ENCODE measurements at places on chromosomes 2 and 18. TPM values are rescaled to one million over a fixed set of nuclear protein-coding genes. Genes with fewer than 3 reads are reported as not detected.

DNA sequence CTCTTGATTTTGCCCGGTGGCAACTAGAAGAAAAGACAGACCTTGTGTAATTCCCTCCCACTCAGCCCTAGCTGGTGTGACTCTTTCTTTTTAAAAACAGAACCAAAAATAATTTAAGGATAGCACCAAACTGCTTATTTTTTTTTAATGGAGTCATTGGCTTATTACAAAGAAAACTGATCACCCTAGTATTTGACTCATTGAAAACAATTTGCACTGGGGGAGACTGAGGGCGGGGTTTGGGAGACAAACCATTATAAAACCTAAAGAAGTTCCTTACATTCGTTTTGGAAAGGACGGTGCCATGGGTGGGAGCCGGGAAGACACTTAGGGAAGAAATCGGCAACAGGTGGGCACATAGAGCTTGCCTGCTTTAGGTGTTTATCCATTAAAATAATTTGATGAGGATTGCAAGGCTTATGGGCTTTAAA is 2.5 kb downstream of the PAX3 start:
- peaks cover 3% of the 10 kb centered on the region for H3K36me3 ChIP-seq
- peaks cover 15% of the 10 kb centered on the region for H3K4me1 ChIP-seq
- H3K27me3 ChIP-seq, result peaks cover 96% of the 10 kb centered on the region
- DNase-seq, result no peak

DNA sequence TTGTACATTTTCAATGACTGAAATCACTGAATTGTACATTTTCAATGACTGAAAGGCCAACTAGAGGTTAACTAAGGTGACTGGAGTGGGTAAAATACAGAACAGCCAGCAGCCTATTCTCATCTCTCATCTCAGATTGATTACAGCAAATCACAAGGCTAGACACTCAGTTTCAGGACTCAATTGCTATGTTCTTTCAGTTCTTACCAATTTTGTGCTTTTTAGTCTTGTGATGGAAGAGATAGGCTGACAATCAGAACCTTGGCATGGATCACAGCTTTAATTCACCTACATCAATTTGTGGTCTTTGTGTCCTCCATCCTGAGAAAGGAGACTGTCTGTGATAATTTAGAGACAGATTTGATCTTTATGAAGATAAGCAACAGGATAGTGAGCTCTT is 124.7 kb downstream of the GULP1 start:
- no peaks in the 10 kb centered on the region for H3K4me1 ChIP-seq
- DNase-seq, result no peak
- H3K4me3 ChIP-seq, result no peak overlapping the region
- no peaks in the 10 kb centered on the region for H3K27me3 ChIP-seq

DNA sequence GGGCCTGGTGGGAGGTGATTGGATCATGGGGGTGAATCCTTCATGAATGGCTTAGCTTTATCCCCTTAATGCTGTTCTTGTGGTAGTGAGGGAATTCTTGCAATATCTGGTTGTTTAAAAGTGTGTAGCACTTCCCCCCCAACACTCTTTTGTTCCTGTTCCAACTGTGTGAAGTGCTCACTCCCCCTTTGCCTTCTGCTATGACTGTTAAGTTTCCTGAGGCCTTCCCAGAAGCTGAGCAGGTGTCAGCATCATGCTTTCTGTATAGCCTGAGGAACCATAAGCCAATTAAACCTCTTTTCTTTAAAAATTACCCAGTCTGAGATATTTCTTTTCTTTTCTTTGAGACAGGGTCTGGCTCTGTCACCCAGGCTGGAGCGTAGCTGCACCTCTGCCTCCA is 139.4 kb downstream of the RNF152 start:
- no peaks in the 10 kb centered on the region for H3K36me3 ChIP-seq
- no peaks in the 10 kb centered on the region for H3K4me1 ChIP-seq
- no peak overlapping the region for H3K27ac ChIP-seq
- no peak for DNase-seq
- no peaks in the 10 kb centered on the region for H3K27me3 ChIP-seq
- no peak overlapping the region for H3K4me3 ChIP-seq

Gene SERPINB5
- not detected for total RNA-seq

Gene CPSF3
- 57.9 TPM for total RNA-seq

DNA sequence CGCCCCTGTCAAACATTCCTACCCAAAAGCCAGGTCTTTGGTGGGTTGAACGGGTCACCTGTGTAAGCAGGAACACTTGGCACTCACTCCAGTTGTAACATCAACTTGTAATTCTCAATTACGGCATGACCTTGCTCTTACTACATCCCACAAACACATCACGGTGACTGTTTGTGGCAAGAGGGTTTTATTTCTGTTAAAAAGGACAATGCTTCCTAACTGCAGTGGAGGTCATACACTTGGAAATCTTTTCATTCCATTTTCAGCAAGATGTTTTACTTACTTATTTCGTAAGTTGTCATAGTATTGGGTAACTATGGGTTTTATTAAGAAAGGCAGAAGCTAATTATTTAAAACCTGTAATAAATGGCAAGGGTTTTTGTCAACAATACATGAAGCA is 126.1 kb downstream of the ZNF516 start:
- peaks cover 17% of the 10 kb centered on the region for H3K27me3 ChIP-seq
- no peak for DNase-seq
- H3K36me3 ChIP-seq, result peaks cover 2% of the 10 kb centered on the region
- H3K27ac ChIP-seq, result no peak overlapping the region
- H3K4me3 ChIP-seq, result no peak overlapping the region

Gene RAD51AP2
- total RNA-seq, result not detected

GRCh38 chr2:68465081-68465916 is 1.8 kb downstream of the FBXO48 start:
- H3K4me1 ChIP-seq, result peaks cover 39% of the 10 kb centered on the region
- H3K4me3 ChIP-seq, result peak overlapping the region; percentile 100
- peaks cover 8% of the 10 kb centered on the region for H3K36me3 ChIP-seq
- H3K27ac ChIP-seq, result peak overlapping the region; percentile 93
- no peaks in the 10 kb centered on the region for H3K27me3 ChIP-seq

GRCh38 chr18:8843005-8843404 is 137.6 kb downstream of the MTCL1 start:
- DNase-seq, result no peak
- H3K27ac ChIP-seq, result no peak overlapping the region
- H3K27me3 ChIP-seq, result no peaks in the 10 kb centered on the region
- H3K4me3 ChIP-seq, result no peak overlapping the region
- H3K4me1 ChIP-seq, result no peaks in the 10 kb centered on the region

- DNase-seq, result peak; percentile 14
- peaks cover 11% of the 10 kb centered on the region for H3K27me3 ChIP-seq
These were observed 157.0 kb upstream of the HS6ST1 start for GRCh38 chr2:128475427-128476211.

Gene VWC2L
- not detected for total RNA-seq

Gene TFCP2L1
- 0.14 TPM for total RNA-seq

GRCh38 chr2:231642631-231643494 is 50.2 kb downstream of the TEX44 start:
- peak overlapping the region; percentile 76 for H3K27ac ChIP-seq
- H3K4me3 ChIP-seq, result peak overlapping the region; percentile 67
- peaks cover 4% of the 10 kb centered on the region for H3K27me3 ChIP-seq
- peaks cover 12% of the 10 kb centered on the region for H3K4me1 ChIP-seq

Gene SCN9A
- total RNA-seq, result not detected

Gene ZNF804A
- total RNA-seq, result not detected

DNA sequence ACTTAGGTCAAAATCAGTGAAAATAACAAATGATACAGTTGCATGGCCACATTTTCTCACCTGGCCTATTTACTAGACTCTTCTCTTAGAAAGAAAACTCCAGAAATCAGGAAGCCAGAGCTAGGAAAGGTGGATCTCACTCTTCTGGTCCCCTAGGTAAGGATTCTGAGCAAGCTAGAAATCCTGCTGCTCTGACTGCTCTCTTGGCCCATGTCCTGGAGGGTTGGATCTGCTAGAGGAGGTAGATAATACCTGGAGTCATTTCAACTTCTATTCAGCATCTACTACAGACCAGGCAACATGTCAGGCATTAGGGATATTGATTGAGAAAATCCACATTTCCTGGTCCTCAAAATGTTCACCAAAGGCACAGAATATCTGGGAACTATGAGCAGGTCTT is 34.9 kb downstream of the AKAIN1 start:
- H3K36me3 ChIP-seq, result no peaks in the 10 kb centered on the region
- no peak overlapping the region for H3K4me3 ChIP-seq
- no peak overlapping the region for H3K27ac ChIP-seq
- no peaks in the 10 kb centered on the region for H3K27me3 ChIP-seq
- no peaks in the 10 kb centered on the region for H3K4me1 ChIP-seq

DNA sequence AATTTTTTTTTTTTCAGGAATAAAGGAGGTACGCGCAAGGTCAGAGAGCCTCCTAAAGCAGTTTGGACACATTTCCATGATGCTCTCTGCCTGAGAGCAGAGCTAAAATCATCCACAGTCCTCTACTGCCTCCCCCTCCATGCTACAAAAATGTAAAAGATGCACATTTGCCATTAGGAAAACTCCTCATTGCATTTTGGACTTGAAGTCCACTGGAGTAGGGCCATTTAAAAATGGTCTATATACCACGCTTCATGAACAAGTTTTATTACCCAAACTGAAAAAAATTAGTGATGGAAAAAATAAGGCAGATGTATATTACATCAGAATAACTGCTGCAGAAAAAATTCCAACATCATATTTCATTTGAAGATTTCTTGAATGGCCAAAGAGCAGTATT is 256.0 kb downstream of the AFF3 start:
- DNase-seq, result no peak
- no peak overlapping the region for H3K4me3 ChIP-seq
- H3K4me1 ChIP-seq, result no peaks in the 10 kb centered on the region
- no peak overlapping the region for H3K27ac ChIP-seq
- peaks cover 4% of the 10 kb centered on the region for H3K27me3 ChIP-seq
- H3K36me3 ChIP-seq, result no peaks in the 10 kb centered on the region

Gene GMPPA
- total RNA-seq, result 42.6 TPM

Gene FLACC1
- total RNA-seq, result 1.3 TPM

- peaks cover 49% of the 10 kb centered on the region for H3K4me1 ChIP-seq
- H3K27me3 ChIP-seq, result no peaks in the 10 kb centered on the region
- peak; percentile 66 for DNase-seq
These were observed 4.4 kb downstream of the ACTR2 start for GRCh38 chr2:65231892-65232477.

DNA sequence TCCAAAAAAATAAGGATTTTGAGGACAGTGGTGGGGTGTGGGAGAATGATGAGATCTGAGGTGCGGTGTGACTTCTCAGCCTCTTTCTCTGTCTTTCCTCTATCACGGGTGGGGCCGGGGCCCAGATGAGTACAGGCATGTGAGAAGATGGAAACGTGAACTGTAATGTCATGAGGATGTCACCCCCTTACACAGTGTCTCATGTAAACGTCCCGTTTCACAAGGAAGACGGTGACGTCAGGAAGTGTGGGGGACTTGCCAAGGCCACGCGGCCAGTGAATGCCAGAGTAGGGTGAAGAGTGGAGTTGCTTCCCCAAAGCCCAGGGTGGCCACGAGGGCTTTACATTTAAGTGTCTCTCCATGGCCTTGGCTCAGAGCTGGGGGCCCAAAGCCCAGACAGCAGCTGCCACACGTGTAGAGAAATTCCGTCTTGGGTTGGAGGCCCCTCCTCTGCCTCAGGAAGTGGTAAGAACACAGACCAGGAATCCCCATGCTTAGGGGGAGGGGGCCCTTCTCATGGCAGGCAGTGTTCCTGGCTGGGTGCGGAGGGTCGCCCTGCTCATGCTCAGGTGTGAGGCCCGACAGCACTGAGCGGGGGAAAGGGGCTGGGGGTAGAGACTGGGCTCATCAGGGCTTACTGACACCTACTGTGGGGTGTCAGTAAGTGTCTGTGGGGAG is 80.9 kb upstream of the SMAD7 start:
- no peak overlapping the region for H3K4me3 ChIP-seq
- peak; percentile 41 for DNase-seq
- peaks cover 4% of the 10 kb centered on the region for H3K36me3 ChIP-seq
- peaks cover 8% of the 10 kb centered on the region for H3K4me1 ChIP-seq
- H3K27me3 ChIP-seq, result peaks cover 6% of the 10 kb centered on the region
- no peak overlapping the region for H3K27ac ChIP-seq

DNA sequence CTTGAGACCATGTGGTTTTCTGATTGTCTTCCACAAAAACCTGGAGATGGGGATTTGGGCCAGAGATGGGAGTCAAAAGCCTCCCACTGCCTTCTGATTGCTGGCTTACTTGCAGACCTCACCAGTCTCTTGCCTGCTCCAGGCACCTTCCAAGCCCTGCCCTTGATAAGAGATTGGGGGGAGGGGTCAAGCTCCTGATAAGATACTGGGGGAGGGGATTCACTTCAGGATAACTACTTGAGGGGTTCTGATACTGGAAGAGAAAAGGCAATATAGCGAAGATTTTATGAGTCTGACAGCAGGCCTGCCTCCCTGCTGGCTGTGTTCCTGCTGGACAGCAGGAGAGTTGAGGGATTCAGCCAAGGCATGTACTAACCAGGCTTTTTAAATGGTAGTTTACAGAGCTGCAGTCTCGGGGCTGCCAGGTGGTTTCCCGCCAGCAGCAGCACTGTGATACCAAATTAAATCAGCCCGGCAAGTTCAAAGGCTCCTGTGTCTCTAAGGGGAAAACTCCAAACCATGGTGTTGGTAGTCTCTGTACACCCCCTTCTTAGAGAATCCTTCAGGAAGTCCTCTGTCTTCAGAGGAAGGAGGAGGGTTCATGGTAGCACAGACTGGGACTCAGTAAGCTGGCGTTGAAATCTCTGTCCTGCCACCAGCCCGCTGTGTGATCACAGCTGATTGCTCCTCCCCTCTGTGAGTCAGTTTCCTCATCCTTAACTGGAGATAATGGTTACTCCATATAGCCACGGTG is 58.3 kb downstream of the FBXO36 start:
- DNase-seq, result peak; percentile 46
- peak overlapping the region; percentile 18 for H3K4me3 ChIP-seq
- no peaks in the 10 kb centered on the region for H3K27me3 ChIP-seq
- no peak overlapping the region for H3K27ac ChIP-seq
- H3K36me3 ChIP-seq, result no peaks in the 10 kb centered on the region
- peaks cover 18% of the 10 kb centered on the region for H3K4me1 ChIP-seq

Data from activated CD8-positive, alpha-beta memory T cell treated with anti-CD3 and anti-CD28 coated beads, Interleukin-2, amount 10 ng/mL, durations not matched to agents 7 days and 5 days (primary cell).